NCI-H187 (cell line): ENCODE measurements at places on chromosomes 3 and 15.

DNA sequence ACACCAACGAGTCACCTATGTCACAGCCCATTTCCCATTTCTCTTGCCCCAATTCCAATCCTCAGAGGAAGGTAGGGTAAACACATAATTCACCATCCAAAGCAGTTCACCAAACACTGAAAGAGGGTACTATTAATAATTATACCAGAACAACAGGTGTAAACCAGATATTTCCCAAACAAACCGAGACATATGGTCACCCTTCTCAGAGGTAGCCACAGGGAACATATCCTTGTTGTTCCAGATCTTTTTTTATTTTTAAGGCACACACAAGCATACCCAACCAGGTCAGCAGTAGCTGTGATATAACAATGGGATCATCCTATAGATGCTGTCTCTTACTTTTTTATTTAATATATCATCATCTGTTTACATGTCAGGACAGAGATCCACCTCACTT is 24.7 kb downstream of the MAGI1 start:
- no peak for DNase-seq

DNA sequence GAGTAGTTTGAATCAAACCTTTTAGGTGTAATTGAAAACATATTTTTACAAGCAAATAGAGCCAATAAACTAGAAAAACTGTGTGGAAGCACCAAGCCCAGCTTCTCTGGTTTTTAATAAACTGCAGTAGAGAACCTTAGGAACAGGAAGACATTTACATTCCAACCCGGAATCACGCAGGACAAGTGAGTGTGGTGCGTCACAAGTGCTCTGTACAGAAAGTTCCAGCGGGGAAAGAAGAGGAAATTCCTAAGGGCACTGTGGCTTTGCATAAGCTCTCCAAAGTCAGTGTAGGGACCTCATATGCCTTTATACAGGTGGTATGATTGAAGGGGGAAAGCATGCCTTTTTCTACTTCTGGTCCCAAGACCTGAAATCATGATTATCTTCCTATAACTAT is 21.6 kb downstream of the COL8A1 start:
- DNase-seq = no peak

DNA sequence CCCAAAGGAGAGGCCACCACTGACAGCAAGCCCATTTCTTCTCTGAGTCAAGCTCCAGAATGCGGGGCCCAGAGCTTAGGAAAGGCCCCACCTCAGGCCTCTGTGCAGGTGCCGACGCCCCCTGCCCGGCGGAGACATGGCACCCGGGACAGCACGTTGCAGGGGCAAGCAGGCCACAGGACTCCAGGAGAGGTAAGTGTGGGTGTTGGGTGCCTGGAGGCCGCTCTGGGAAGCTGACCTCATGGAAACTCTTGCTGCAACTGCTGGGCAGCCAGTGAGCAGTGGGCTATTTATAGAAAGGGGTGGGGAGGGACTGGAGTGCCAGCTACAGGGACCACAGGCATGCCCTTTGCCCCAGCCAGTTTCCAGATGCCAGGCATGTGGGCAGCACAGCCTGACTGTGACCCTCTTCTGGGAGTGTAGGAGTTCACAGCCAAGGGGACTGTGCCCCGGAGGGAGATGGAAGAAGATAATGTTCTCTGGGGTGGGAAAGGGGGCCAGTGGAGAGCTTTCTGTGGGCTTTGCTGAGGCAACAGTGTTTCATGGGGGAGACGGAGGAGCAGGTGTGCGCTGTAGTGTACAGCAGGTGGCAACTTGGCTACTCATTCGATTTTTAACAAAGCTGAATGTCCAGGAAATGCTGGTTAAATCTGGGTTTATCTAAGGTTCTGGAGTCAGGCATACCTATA is 23.7 kb downstream of the ALPK3 start:
- DNase-seq = no peak

- DNase-seq = no peak
Measured at GRCh38 chr3:31958701-31959152, 22.3 kb downstream of the OSBPL10 start.

- no peak for DNase-seq
Measured at GRCh38 chr3:23701716-23702597, 103.8 kb upstream of the UBE2E1 start.

DNA sequence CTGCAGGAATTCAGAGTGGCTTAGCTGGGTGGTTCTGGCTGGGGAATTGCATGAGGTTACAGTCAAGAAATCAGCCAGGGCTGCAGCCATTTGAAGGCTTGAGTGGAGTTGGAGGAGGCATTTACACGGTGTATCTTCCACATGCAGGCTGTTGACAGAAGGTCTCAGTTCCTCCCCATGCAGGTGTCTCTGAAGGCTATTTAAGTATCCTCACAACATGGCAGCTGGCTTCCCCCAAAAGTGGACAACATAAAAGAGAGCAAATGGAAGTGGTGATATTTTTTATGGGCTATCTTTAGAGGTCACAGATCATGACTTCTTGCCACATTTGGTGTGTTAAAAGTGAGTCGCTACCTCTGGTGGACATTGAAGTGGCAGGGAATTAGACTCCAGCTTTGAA is 60.1 kb upstream of the SPRED1 start:
- no peak for DNase-seq

GRCh38 chr15:67796196-67797127 is 28.8 kb upstream of the SKOR1 start:
- DNase-seq = no peak

DNA sequence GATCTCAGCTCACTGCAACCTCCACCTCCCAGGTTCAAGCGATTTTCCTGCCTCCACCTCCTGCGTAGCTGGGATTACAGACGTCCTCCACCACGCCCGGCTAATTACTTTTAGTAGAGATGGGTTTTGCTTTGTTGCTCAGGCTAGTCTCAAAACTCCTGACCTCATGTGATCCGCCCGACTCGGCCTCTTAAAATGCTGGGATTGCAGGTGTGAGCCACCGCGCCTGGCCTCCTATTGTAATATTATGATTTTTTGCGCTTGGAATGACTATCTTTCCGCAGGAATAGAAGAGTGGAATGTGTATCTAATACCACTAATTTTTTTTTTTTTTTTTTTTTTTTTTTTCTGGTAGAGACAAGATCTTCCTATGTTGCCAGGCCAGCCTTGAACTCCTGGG is 1.8 kb downstream of the ARL8B start:
- DNase-seq = no peak

- no peak for DNase-seq
Measured at GRCh38 chr15:53513431-53513830, 246.0 kb downstream of the WDR72 start.

GRCh38 chr3:73624821-73625665 is at the start of gene PDZRN3:
PDZRN3 (minus strand) TSS chr3:73624941.
- DNase-seq = no peak

GRCh38 chr3:21290557-21290956 is 460.5 kb downstream of the ZNF385D start:
- no peak for DNase-seq

- no peak for DNase-seq
Measured at GRCh38 chr3:133706033-133706432, 40.2 kb upstream of the TF start.

- DNase-seq = no peak
Measured at GRCh38 chr3:66993082-66993481, 5.0 kb upstream of the KBTBD8 start.

DNA sequence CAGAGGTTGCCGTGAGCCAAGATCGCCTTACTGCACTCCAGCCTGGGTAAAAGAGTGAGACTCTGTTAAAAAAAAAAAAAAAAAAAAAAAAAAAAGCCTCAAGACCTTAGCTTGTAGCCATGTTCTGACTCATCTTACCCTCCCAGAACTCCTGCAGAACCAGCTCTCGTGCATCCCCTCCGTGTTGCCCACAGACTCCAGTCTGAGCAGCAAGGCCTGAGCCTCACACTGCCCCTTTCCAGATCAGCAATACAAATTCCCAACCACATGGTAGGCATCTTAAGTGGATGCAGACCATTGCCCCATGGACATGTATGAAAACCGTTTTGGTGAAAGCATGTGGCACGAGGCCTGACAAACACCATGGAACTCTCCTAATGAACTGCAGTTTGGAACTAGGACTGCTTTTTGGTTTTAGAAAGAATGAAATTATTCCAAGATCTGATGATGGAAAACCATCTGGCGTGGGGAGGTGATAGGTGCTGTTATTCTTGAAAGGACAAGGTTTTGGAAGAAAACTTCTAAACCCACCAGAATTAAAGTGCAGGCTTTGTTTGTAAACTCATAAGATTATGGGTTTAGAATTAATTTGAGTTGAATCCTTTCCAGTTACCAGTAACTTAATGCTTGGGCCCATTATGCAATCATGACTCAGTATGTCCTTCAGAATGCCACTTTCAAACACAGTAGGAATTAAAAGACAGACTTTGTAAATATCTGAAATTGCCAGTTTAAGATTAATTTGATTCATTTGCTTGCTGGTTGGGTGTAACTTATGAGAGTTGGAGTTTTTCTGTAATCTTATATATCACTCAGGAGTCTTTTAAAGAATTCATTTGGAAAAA is 163.7 kb upstream of the LRTM1 start:
- DNase-seq = no peak

DNA sequence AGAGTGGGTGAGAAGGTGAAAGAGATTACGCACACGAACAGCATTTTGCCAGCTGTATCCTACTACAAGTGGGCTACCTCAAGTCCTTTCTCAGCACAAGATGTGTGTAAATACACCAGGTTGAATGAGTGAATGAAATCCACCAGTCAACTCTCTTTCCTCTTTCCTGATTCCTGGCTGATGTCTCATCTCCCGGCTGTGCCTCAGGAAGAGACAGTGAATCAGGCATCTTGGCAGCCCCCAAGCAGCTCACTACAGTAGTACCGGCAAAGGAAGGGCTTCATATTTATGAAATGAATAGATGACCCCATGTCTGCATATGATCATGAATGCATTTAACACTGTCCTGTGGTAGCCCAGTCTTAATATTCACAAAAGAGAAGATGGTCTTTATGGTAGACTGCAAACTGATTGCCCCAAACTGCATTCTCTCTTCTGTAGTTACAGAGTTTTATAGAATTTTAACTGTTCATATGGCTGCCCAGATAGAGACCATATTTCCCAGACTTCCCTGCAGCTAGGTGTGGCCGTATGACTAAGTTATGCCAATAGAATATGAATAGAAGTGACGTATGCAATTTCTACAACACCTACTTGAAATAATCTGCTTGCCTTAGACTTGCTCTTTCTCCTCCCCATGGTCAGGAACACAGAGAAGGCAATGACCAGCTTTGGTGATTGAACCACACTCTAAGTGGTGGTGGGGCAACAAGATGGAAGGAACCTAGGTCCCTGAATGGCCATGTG is 22.7 kb downstream of the MGLL start:
- no peak for DNase-seq

- no peak for DNase-seq
Measured at GRCh38 chr15:78811124-78811824, at the start of gene ADAMTS7. ADAMTS7 (minus strand) TSS chr15:78811464; CDS start chr15:78811220, 244 bp downstream.

DNA sequence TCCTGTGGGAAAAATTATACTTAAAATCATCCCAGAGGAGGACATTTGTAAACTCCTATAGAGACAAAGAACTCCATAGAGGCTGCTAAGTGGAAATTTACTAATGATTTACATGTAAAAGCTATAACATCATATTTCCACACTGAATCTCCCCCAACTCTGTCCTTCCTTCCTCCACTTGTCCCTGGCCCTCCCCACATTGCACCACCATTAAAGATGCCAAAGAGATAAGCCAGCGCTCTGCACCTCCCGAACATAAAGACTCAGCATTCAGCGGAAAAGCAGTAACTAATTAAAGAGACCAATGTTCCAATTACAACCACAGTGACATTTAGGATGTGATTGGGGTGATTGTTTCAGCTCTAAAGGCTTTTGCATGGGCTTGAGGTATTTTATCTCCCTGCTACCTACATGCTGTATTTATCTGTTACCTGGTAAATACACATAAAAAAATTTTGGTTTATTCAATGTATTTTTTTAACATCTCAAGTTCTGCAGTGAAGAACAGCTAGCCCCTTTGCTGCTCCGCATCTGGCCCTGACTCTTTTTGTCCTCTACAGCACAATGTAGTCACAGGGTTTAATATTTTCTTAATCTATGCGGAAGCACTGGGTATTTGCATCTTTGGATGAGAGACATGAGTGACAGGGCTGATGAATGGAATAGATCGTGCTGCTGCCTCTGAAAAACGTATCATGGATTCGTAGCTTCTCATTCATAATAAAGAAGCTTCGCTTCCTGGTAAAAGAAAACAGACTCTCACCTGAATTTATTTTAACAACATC is 35.3 kb upstream of the B3GNT5 start:
- DNase-seq = no peak
